ENCODE measurements at places on chromosomes 4 and X.

DNA sequence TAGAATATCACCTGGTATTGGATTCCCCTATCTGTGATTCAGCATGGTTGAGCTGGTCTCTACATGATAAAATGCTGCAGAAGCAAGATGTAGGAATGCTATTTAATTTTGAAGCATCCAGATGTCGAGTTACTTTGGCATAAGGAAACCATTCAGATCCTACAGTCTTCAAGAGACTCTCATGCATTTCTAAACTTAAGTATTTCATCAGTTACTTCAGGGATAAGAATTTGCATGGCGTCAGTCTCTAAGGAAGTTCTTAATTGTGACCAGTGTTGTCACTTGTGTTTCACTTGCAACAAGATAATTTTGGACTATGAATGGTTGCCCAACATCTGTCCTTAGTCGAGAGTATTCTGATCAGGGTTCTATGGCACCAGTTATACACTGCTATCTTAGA is 192.4 kb downstream of the CCNG2 start:
- DNase-seq: no peak

GRCh38 chrX:13094828-13095341 is 50.5 kb upstream of the FAM9C start:
- no peak for DNase-seq

DNA sequence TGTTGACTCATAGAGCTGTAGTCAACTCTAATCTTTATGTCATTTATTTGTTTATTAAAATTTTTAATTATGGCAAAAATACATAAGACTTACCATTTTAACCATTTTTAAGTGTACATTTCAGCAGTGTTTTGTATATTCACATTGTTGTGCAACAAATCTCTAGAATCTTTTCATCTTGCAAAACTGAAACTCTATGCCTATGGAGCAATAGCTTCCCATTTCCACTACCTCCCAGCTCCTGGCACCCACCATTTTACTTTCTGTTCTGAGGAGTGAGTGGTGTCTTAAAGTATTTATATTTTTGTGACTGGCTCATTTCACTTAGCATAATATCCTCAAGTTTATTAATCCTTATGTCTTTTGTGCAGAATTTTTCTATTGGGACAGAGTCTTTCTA is 181.0 kb downstream of the GPAT3 start:
- no peak for DNase-seq

DNA sequence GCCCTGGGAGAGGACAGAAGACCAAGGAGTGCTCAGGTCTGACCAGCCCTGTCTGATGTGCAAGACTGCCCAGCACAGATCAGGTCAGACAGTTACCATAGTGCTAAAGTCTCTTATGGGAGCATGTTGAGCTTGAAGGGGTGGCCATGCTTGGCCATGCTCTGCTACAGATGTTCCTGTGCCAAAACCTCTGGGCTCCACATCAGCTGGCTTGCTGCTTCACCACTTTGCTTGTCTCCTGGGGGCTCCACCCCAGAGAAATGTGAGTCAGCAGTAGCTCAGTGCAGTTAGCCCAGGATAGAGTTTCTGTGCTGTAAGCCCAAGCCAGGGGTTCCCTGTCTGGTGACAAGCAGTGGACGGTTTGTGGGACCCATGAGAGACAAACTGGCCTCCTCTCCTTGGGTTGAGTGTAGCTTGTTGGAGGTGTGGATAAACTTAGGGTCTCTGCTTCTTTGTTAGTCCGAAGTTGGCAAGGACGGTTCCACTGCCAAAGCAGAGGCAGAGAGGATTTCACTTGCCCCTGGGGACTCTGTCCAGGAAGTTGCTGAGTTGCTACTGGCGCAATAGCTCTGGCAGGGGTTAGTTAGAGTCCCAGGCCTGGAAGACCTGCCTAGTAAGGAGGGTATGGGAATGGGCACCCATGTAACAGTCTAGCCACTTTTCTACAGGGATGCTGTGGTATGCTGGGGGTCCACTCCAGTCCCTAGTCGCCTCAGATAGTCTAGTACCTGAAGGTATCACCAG is 8.7 kb upstream of the TMSB15C start:
- no peak for DNase-seq

DNA sequence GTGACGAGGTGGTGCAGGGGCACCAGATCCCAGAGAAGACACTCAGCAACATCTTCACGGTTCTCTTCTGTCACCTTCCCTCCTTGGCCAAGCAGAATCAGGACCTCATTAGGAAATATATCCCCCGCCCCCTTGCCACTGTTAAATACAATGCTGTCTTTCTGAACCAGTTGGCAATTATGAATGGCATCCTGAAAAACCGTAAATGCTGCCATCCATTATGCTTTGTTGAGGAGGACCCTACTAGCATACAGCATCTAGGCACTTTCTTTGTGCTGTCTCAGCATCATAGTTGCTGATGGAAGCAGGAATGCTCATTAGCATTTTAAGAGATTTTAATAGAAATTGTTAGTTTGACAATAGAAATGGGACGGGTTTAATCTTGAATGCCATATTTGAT is 138.5 kb downstream of the DCLK2 start:
- DNase-seq: no peak

DNA sequence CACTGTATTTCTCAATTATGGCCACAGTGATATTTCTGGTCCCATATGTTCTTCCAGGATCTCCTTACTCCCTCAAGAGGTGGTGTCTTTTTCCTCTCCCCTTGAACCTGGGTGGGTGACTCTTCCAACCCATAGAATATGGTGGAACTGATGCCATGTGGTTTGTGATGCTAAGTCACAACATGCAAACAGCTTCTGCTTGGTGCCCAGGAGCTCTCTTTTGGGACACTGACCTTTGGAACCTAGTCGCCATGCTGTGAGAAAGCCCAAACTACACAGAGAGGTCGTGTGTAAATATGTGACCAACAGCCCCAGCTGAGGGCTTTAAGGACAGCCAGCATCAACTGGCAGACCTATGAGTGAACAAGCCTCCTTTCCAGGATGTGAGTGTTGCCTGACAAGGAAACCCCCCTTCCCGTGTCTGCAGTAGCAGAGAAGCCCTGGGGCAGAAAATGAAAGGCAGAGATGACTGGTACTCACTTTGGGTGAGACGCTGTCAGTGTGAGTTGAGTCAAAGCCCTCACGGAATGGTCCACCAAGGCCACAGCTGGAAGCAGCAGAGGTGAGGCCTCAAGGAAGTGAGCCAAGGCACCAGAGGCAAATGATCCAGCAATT is 223.4 kb downstream of the BCOR start:
- no peak for DNase-seq

GRCh38 chrX:7261672-7262332 is 113.8 kb upstream of the PUDP start:
- DNase-seq: no peak

DNA sequence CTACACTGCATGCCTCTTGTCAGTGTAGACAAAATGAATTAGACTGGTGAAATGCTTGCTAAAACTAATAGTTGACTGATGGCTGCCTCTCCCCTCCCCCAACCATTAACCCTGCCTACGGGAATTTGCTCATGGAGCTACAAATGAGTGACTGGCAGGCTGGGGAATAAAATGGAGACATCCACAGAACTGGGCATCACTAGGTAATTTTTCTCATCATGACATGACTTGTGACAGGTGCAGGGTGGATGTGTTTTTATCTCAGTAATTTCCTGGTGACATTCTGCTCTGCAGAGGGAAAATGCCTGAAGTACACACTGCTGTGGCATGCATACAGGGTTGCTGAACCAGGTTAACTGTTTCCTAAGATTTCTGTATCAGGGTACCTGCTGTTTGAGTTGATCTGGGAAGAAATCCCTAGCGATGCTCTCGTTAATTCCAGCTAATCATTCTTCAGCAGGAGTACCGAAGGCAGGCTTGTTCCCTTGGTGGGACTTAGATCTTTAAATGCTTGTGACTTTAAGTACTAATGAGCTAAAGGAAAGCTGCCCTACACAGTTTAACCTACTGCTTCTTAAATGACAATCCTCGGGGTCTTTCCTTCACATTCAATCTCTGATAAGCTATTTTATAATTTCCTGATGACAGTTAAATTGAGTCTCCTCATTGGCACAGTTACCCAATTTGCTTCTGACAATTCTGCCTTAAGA is 376.3 kb upstream of the LCORL start:
- no peak for DNase-seq

DNA sequence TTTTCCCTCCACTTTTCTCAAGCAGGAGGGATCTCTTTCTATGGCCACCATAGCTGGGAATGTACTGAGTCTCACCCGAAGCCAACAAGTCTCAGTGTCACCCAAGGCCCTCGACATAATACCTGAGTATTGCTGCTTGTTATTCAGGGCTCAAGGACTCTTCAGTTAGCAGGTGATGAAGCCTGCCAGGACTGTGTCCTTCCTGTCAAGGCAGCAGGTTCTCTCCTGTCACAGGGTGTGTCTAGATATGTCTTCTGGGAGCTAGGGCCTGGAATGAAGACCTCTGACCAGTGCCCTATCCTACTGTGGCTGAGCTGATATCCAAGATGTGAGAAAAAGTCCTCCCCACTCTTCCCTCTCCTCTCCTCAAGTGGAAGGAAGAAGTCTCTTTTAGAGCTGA is 391.0 kb upstream of the DIPK2B start:
- DNase-seq: no peak

- no peak for DNase-seq
These were observed 43.1 kb downstream of the MAB21L2 start for GRCh38 chr4:150625033-150625432.

GRCh38 chr4:36285784-36286480 is 4.5 kb downstream of the DTHD1 start:
- no peak for DNase-seq

GRCh38 chr4:138669479-138670315 is 345.9 kb upstream of the NOCT start:
- no peak for DNase-seq

DNA sequence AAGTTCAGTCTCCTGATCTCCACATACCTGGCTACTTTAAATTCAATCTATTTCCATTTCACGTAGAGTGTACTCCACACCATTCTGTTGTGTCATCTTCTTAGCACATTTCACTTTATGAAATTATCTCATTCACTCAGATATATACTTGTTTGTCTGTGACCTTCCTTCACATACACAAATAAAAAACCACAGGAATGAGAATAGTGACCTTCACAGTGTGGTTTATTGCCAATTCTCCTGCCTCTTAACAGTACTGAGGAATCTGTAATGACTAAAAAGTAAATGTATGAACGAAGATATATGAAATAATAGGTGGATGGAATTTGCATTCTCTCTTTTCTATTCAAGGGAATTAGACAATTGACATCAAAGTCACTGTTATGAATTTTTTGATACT is 183.9 kb upstream of the PCDH7 start:
- DNase-seq: no peak

- no peak for DNase-seq
These were observed 18.5 kb downstream of the EPHA5 start for GRCh38 chr4:65651751-65652150.

DNA sequence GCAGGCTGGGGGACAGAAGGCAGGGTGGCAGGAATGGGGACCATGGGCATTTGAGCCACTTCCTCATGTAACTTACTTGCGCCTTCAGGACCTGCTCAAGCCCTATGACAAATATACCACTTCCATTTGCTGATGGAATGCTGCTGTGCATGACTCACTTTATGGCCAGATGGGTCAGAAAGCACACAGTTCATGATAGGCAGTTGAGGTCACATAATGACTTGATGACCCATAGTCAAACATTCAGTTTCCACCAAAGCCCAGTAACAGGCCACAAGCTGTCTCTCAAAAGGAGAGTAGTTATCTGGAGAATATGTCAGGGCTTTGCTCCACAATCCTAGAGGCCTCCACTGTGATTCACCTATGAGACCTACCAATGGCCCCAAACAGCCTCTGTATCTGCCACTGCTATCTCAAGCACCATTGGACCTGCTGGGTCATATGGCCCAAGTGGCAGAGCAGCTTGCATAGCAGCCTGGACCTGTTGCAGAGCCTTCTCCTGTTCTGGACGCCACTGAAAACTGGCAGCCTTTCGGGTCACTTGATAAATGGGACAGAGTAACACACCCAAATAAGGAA is 5.3 kb upstream of the PAPSS1 start:
- no peak for DNase-seq

- no peak for DNase-seq
These were observed 801.9 kb downstream of the TECRL start for GRCh38 chr4:63607169-63607872.

- no peak for DNase-seq
These were observed 29.9 kb upstream of the CXXC4 start for GRCh38 chr4:104524591-104524990.

GRCh38 chr4:113444386-113444785 is 317.2 kb downstream of the CAMK2D start:
- DNase-seq: no peak

DNA sequence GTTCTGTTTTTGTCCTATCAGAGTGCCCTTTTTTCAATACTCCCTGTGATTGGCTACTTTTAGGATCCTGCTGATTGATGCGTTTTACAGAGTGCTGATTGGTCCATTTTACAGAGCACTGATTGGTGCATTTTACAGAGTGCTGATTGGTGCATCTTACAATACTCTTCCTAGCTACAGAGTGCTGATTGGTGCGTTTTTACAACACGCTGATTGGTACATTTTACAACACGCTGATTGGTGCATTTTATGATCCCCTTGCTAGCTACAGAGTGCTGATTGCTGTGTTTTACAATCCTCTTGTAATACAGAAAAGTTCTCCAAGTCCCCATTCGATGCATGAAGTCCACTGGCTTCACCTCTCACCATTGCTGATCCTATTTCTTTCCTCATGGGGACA is 176.8 kb downstream of the GC start:
- DNase-seq: no peak

- DNase-seq: no peak
These were observed 54.2 kb downstream of the RPS3A start for GRCh38 chr4:151153585-151153984.

DNA sequence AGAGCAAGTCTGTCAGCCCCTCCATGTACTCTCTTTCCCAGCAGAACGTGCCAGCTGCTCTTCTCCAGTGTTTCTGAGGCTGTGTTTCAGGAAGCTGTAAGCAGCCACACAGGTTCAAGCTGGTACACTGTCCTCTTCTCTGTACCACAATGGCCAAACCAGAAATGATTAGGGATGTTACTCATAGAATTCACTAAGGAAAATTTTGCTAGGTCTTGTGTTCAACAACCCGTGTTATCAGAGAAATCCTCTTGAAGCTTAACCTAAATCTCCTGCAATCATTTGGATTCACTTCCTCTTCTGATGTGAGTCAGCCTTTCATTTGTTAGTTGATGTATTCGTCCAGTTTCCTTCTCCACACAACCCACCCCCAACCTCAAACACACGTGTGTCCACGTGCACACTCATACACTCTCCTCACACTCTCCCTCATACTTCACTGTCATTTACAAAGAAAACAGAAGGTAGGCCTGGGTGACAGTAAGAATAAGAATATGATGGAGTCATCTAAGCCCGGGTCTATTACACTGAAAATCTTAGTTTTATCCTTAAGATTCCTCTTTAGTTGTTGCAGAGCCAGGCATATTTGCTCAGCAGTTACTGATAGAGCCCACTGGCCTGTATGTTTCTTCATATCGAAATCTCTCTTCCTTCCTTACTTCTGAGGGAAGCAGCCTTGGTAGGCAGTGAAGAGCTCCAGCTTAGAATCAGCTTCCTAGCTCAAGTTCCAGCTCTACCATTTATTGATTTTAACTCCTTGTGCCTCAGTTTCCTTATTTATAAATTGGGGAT is 63.4 kb downstream of the DCUN1D4 start:
- no peak for DNase-seq

Data from NCI-H2081 treated with DMSO at 0.1 percent for 48 hours (cell line).